CD4-positive, alpha-beta T cell treated with Interferon alpha-2 for 1 hour (primary cell): ENCODE measurements at places on chromosomes 2 and 18.

DNA sequence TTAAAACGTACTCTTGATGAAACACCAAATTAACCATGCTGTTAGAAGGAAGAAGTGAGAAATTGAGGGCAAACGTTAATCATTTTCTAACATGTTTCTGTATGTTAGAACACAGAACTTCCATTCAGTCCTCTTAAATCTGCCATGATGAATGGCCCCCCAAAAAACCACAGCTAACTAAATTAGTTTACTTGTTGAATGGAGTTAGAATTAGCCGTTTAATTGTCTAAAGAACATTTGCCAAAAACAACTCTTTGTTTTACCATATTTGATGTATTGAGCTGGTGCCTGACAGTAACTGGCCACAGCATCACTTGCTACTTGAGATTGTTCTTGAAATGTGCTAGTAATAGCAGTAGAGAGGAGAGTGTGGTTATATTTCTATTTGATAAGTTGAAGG is 12.7 kb downstream of the CCNYL1 start:
- DNase-seq = no peak

DNA sequence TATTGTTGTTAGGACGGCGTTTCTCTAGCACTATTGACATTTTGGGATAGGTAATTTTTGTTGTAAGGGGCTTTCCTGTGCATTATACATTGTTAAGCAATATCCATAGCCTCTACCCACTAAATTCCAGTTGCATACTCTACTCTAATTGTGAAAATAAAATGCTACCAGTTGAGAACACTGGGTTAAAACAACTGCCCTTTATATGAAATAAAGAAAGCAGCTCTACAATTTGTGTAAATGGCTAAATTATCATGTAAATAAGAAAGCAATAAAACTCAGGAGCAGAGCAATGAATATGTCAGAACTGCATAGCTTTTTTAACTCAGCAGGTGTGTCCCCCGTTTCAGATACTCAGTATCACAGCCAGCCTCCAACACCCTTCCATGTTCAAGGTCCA is 812.7 kb upstream of the NRXN1 start:
- DNase-seq = no peak

DNA sequence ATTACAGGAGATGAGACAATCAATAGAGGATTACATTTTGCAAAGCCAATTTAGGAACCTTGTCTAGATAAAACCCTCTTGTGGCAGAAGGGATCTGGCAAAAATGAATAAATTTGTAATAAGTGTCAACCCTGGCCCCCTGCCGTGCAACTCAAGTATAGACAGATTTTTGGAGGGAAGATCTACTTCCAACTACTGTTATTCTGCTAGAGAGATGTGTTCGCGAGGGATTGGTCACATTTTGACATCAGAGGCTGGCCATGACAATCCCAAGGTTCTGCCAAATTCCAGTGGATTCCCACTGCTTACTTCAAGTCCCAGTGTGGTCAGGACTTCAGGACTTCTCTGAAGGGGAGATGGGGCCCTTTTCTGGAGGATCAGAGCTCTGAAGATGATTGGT is 192.6 kb downstream of the SH3RF3 start:
- no peak for DNase-seq

GRCh38 chr2:47459021-47459420 is 56.1 kb downstream of the MSH2 start:
- no peak for DNase-seq

DNA sequence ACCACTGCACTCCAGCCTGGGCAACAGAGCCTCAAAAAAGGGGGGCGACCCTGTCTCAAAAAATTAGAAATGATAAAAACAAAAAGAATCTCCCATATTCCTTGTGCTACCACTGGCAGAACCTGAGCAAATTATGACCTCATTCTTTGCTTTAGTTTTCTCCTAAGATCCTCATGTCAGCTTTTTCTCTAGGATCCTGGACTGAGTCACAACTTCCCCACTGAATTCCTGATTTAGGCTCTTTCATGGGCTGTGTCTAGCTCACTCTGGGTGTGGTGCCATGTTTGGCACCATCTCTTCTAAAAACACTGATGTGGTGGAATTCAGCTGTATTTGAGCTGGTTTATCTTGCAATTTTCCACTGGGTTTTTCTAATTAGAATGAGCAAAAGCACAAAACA is 37.1 kb downstream of the EXOC6B start:
- DNase-seq = no peak

DNA sequence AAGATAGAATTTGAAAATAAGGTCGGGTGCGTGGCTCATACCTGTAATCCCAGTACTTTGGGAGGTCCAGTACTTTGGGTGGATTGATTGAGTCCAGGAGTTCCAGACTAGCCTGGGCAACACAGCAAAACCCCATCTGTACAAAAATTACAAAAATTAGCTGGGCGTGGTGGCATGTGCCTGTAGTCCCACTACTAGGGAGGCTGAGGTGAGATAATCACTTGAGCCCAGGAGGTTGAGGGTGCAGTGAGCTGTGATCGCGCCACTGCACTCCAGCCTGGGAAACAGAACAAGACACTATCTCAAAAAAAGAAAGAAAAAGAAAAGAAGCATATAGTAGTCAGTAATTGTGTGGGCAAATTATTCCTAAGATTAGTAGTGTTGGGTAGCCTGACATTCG is 194.2 kb upstream of the ALPP start:
- no peak for DNase-seq

DNA sequence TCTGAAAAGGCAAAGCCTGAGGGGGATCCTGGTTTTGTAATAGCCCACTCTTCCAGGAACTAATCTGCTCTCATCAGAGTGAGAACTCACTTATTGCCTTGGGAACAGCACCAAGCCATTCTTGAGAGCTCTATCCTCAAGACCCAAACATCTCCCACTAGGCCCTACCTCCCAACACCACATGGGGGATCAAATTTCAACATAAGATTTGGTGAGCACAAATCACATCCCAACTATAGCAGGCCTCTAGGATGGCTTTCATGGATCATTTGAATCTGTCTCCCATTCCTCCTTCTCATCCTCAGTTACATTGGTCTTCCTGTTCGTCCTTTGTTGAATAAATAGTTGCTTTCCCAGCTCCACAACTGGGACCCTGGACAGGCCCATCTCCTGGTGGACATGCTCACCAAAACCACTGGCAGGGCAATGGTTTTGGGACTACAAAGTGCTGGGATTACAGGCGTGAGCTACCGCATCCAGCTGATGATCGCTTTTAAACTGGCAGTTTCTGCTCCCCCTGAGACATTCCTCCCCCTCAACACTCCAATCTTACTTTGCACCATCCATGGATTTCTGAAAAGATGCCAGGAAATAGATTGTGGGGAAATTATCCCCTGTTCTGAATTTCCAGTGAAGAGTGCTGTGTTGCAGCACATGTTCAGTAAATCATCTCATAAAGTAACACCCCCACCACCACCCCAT is 42.6 kb downstream of the MCFD2 start:
- no peak for DNase-seq

- no peak for DNase-seq
Observed at GRCh38 chr2:117407746-117408145, 406.7 kb upstream of the DDX18 start.
